ENCODE measurements at places on chromosomes 6 and 20.

DNA sequence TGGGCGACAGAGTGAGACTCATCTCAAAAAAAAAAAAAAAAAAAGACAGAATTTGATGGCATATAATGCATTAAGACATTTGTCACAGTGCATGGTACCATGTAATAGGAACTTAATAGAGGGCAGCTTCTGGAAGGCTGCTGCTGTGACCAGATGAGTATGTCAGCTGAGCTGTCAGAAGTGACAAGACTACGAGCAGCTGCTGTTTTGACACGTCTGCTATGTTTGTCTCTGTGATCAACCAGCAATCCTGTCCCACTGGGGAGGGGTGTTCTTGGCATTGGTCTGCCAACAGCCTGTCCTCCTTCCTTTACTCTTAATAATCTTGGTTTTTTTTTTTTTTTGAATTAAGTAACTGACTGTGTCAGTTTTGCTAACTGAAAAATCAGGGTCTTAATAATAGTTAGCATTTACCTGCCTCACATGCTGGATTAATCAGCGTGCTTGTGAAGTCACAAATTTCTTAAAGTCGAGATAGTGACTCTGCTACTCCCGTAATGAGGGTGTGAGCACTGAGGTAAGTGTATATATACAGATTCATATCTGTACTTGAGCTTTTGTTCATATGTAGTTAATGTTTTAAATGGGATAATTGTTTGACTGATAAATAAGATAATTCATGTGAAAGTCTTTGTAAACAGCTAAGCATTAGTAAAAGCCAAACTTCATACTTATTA lies 152.4 kb downstream of the BMP2 start:
- DNase-seq: no peak

GRCh38 chr20:36768768-36769430 lies 4.7 kb downstream of the DSN1 start:
- DNase-seq: no peak

DNA sequence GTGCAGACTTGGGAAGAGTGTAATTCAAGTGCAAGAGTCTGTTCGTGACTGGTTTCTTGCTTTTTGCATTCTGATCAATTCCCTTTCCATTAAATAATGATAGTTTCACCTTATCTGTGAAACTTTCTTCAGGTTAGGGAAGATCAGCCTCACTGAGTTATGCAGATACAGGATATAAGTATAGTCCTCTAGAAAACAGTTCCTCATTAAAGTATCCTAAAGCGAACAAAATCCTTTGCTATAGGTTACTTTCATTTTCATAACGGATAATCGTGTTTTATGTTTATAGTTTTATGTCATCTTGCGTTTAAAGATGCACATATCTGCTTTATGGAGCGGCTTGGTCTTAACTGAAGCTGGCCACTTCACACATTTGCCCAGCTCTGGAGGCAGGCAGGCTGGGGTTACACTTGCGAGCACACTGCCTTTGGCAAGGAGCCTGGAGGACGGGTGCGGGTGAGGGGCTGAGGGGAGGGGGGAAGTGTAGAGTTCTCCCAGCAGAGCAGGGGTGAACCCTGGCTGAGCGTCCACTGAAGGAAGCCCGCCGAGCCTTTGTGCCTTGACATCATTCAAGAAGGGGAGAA lies 123.5 kb upstream of the IFNGR1 start:
- no peak for DNase-seq

DNA sequence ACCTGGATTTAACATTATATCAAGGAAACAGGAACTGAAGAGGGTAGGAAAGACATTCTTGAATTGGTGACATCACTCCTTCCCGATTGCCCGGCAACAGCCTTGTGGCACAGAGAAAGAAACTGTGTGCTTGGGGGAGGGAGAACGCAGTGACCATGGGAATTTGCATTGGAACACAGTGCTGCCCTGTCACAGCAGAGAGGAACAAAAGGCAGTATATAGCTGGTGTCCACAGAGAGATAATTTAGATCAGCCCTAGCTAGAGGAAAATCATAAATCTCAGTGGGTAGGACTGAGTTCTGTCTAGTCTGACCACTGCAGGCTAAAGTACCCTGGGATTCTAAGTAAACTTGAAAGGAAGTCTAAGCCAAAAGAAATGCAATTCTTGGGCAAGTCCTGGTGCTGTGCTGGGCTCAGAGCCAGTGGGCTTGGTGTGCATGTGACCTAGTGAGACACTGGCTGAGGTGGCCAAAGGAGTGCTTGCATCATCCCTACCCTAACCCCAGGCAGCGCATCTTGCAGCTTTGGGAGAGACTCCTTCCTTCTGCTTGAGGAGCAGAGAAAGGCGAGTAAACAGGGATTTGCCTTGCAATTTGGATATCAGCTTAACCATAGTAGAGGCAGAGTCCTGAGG lies 697.6 kb downstream of the HACE1 start:
- DNase-seq: peak; percentile 59

DNA sequence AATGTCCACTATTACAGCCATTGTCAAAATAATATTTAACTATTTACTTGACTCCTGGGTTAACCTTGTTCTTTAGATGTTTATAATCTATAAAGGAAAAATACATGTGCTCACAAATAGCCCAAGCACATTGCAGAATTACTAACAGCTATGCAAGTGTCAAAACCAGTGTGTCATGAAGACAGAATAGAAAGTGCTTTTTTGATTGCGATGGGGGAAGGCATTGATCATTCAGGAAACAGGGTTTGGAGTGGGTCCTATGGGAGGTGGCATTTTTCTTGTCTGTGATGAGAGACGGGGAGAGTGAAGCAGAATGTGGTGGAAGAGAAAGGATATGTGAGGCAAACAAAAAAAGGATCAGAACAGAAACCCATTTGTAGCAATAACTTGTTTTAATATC lies 1.0 kb upstream of the AGPAT4 start:
- DNase-seq: no peak

DNA sequence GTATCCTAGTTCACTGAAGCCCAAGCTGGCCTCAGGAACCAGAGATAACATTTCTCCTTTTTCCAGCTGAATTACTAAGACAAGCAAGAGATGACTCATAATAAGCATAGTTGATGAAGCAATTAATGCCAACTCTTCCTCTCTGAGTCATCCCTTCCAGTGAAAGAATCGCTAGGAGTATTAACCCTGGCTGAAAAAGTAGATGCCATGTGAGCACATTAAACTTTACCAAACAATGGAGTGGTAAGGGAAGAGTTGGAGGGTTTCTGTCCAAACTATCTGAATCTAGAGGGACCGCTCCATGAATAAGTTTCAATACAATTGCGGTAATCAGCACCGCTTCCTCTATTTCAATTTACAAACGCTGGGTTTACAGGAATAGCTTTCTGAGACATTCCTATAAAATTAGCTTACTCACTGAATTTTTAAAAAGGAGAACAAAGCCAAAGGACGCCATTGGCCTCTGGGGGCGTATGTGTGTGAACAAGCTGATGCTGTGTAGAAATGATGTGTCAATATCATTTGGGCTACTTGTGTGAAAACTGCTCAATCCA lies 48.3 kb downstream of the ATXN1 start:
- peak; percentile 93 for DNase-seq

DNA sequence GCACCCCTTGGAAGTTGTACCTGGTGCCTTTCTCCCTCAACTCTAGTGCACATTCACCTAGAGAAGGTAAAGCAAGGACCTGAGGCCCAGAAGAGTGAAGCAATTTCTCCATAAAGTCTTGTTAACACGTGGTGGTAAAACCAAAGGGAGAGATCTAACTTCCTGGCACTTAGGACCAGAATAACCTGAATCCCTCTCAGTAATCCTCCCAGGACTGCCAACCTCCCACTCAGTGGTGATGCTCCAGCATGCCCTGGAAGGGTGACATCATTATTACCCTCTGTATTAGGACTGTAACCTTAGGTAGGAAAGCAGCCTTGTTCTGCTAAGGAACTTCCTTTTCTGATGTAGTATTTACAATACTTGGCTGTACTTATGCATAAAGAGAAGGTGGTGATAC lies 330.6 kb upstream of the MARCKS start:
- DNase-seq: no peak

DNA sequence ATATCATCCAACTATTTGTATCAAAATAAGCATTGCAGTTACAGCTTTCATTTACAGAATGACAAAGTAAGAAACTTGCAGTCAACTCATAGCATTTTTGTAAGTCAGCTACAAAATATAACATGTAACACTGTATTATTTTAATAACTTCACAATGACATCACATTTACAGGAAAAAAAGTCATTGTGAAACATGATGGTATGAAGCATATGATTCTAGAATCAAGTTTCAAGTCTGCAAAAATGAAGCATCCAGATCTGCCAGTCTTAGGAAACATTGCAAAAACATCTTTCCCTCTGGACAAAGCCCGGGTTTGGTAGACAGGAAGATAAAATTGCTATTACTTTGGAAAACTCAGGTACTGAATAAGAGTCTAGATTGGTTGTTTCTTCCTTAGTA lies 263.9 kb upstream of the NT5E start:
- DNase-seq: peak; percentile 67

GRCh38 chr6:46014046-46014445 lies 1.6 kb downstream of the CLIC5 start:
- no peak for DNase-seq

- peak; percentile 80 for DNase-seq
These were observed 829.3 kb upstream of the CITED2 start for GRCh38 chr6:140203661-140204147.

- no peak for DNase-seq
These were observed 37.4 kb downstream of the GNAS start for GRCh38 chr20:58889798-58890517.

GRCh38 chr6:3560211-3560610 lies 103.4 kb upstream of the SLC22A23 start:
- no peak for DNase-seq

- DNase-seq: no peak
These were observed 181.1 kb upstream of the STXBP5 start for GRCh38 chr6:147023148-147023547.

All from fibroblast of skin of right quadriceps (primary cell).